ENCODE measurements at places on chromosomes 5 and 9.

- no peak for DNase-seq
Measured at GRCh38 chr5:73192370-73192769, 19.4 kb downstream of the TMEM174 start.

- no peak for DNase-seq
Measured at GRCh38 chr9:89039664-89040063, 48.4 kb downstream of the S1PR3 start.

DNA sequence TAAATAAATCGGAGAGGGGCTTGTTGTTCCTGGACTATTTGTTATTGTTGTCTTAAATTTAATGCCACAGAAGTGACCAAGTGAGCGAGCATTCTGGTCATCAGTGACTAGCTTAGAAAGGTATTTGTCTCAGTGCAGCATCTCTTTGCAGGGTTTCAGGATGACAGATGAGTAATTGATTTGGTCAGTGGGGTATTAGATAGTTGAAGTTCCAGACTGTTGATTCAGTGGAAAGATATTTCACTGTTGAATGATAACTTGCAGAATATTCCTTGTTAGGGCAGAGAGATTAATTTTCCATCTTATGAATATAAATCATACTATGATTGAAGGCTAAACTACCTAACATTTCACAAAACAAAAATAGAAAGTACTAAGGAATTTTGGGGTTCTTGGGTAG lies 122.4 kb downstream of the TRIO start:
- no peak for DNase-seq

GRCh38 chr5:167899490-167900070 lies 391.9 kb upstream of the WWC1 start:
- DNase-seq = no peak

- DNase-seq = no peak
Measured at GRCh38 chr5:134063188-134063820, 51.2 kb upstream of the TCF7 start.

DNA sequence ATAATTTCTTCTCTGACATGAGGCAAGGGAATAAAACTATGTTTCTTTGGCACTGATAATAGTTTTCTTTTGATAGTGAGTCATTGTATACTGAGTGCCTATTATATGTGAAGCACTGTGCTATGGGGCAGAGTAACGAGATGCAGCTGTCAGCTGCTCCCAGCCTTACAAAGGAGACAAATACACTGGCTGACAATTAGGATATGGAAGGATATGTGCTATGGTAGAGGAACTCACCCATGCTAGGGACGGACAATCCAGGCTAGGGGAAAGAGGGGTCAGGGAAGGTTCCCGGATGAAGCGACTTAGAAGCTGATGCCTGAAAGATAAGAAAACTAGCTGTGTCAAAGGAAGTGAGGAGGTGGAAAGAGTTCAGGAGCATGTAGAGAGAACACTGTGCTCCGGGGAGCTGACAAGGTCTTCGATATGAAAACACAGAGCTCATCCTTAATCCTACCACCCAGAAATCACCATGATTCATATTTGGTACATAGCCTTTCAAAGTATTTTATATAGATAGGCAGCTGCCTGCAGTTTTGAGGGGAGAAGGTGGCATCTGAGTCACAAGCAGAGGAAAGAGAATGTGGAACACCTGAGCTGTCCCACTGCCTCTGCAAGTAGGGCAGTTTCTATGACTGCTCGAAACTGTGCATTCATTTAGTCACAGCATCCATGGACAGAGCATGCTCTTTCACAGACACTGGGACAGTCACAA lies 12.1 kb downstream of the BSPRY start:
- no peak for DNase-seq

DNA sequence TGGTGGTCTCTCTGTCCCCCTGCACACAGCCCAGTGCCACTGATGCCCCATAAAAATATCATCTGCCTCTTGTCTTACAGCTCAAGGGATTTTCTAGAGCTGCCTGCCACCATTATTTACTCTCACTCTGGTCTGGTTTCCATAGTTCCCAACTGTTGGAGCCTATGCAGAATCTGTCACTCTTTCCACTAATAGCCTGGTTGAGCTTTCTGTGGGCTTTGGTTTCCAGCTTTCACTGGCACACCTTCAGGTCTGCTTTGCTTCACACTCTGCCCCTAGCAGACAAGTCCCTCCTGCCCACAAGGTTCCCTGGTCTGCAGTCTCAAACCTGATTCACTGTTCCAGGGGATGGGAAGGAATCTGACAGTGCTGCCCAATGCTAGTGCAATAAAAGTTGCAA lies 103.0 kb upstream of the FTMT start:
- no peak for DNase-seq

DNA sequence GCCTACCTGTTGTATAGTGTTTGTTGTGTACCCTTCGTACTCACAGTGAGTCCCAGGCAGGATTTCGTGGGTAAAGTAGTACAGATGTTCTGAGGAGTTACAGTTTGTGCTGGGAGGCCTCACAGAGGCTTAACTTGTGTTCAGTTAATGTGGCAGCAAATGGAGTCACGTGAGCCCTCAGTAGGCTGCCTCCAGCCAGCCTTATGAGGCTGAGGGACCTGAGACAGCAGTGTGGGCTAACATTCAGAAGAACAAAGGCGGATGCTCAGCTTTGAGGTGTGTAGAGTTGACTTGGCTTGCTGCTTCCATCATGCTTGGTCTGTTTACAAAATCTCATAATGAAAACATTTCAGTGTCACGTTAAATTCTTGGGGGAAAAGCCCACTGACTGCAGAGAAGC lies 118.1 kb downstream of the TRIO start:
- no peak for DNase-seq

GRCh38 chr5:139689631-139690063 lies 41.5 kb downstream of the CXXC5 start:
- no peak for DNase-seq

DNA sequence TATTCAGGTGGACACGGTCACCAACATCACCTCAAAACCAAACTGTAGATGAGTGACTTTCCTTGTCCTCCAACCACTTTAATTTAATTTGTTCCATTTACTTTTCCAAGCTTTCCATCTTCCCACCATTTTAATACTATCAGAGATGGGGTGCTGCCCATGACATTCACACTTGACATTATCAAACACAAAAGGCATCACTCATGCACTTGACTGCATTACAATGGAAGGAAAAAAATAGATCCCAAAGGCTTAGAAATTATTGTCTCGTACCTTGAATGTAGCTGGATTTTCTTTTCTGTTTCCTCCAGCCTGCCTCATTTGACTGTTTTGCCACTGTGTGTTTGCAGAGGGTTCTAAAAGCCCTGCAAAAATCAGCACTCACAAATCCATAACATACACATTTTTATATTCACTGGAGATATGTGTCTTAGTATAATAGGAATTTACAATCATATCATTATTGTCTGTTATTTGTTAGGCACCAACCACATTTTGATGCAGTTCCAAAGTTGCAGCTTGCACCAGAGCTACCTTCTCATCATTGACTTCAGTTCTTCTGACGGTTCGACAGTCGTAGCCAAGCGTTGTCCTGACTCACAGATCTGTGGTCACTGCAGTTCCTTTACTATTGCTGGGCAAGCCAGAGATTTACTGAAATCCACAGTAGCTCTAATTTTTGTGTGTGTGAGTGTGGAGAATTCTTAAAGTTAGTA lies 712.3 kb upstream of the WWC1 start:
- DNase-seq = no peak

DNA sequence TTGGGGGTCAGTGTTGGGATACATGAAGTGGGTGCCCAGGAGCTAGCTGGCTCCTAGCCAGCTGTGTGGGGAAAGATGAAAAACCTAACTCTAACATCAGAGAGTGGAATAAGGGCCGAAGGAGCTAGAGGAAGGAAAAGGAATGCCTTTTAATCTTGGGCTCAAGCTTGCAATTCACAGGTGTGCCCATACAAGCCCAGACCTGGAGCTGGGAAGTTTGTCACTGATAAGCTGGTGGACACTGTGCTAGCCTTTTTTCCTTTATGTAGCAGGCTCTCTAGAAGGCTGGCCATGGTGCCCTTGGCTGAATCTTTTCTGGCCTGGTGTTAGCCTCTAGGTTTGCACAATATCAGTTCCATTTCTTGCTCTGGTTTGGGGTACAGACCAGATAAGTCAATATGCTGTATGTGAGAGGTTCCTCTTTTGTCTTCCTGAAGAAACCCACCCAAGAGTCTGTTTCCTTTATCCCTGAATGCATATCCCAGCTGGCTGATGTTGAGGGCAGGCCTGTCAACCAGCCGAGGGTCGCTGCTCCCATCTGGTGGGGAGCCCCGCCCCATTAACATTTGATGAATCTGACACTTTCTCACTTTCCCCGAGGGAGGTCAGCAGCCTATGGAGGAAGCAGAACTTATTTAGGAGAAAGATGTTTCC lies 92.4 kb upstream of the CXCL14 start:
- peak; percentile 45 for DNase-seq

DNA sequence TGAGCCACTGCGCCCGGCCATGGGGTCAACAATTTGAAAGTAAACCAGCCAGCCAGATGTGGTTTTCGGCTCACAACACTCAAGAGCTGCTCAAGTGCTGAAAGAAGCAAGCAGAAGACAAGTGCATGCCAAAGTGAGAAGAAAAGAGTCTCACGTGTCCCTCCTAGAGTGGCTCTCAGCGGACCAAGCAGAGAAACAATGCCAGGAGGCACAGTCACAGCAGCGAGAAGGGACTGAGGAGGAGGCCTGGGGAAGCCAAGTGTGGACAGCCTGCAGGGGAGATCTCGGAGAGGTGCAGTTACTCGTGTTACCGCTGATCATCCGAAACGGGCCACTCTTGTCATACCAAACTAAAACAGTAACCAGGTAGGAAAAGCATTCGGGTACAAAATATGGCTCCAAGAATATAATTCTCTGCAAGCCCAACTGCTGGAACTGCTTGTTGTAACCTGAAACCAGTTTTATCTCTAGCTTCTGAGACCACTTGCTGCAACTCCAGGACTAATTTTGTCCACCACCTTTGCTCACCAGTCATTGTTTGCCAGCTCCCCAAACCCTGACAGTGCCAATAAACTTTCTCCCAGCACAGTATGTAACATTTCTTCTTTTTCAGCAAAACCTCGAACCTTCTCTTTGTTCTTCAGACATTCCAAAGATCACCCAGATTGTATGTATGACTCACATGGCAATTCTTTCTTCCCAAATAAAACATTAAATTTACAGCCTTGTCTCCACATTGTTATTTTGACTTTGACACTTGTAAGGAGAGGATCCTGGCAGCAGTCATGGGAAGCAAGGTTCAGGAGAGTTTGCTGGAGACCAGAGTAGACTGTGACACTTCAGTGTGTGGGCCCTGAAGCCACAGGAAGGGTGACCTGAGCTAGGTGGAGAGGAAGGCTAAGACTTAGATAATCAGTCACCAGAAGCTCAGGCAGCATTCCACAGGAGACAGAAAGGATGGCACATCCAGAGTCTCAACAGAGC lies 6.3 kb downstream of the SLC35D2 start:
- no peak for DNase-seq

- peak; percentile 24 for DNase-seq
Measured at GRCh38 chr5:36305571-36306326, 4.0 kb upstream of the RANBP3L start.

DNA sequence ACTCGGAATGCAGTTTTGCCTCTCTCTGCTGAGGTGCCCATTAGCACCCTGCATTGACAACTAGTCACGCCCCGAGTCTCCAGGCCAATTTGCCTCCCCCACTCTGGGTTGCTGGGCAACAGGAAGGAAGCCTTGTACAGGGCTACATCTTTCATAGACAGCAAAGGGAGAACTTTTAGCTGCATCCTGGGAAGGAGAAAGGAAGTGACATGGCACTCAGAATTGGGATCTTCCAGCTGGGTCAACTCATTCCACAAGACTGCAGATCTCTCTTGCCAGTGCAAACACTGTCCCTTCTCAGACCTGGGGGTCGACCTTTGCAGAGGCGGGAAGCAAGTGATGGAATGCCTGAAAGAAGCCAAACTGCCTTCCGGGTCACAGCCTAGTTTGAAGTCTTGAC lies 282.0 kb downstream of the SLIT3 start:
- no peak for DNase-seq

GRCh38 chr5:4313138-4313537 lies 717.5 kb downstream of the IRX1 start:
- DNase-seq = no peak

DNA sequence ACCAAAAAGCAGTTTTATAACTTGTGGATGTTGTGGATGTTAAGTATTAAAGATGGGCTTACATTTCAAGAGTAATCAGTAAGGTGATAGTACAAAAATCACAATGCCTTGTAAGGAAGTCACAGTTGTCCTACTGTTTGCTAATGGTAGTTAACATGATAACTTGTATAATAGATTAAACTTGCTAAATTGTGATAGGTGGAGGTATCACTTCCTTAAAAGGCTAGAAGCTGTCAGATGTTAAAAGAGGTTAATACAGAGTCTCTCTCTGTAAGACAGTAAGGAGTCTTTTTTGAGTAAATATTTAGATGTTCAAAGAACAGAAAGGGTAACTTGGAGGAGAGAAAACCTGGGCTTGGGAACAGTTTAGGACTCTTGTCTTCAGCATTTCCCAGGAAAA lies 14.2 kb upstream of the MACIR start:
- DNase-seq = no peak
